Endodermal cell (in vitro differentiated cells): ENCODE measurements at places on chromosomes 2 and 18. TPM values are rescaled to one million over a fixed set of nuclear protein-coding genes. Genes with fewer than 3 reads are reported as not detected.

DNA sequence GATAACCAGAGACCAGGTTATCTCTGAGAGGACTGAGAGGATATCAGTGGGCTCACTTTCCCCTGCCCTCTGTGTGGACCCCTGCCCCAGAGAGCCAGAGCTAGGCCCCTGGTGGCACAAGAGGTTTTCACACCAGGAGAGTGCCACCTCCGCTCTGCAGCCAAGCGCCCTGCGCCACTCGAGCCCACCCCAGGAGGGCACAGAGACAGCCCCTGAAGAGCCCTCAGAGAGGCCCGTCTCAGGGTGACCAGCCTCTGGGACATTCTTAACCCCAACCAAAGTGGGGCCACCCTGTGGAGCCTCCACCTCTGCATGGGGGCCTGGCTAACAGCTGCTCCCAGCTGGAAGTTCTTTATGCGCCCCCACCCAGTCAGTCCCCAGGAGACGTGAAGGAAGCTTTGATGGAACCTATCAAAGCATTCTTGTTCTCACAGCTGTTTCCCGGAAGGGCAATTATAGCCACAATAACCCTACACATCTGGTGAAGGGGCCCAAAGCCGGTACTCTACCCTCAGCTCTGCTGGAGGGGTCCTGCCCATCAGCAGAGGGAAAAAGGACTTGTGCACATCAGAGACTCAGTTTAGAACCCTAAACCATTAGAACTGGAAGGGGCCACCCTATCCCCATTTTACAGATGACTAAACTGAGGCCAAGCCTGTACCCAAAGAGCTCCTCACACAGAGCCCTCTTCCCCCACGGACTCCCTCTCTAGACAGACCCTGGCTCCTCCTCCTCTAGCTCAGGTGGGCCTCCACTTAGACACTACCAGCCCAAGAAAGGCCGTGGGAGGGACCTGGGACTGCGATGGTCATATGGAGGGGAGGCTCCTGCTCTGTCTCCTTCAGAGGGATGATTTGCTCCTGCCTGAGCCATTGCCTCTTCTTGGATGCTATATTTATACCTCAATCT is 101.1 kb downstream of the ZFP36L2 start:
- H3K27me3 ChIP-seq, result no peaks in the 10 kb centered on the region
- no peak overlapping the region for H3K4me3 ChIP-seq
- H3K27ac ChIP-seq, result no peak overlapping the region
- peak; percentile 35 for DNase-seq

DNA sequence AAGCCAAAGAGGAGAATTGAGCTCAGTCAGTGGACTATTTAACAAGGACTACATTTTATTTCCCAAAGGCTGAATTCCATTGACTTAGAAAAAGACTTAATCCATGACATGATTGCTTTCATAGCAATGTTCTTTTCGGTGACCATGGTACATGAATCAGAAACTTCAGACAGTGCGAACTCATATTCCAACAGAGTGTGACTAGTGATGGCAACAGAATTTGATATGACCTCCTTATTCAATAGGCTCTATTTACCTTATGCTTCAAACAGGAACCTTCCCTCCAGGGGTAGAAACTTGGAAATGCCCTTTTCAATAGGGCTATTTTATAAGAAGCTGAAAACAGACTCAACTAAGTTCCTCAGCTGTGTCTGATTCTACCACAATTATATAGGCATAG is 191.9 kb downstream of the RND3 start:
- no peaks in the 10 kb centered on the region for H3K4me1 ChIP-seq
- H3K4me3 ChIP-seq, result no peak overlapping the region
- no peaks in the 10 kb centered on the region for H3K36me3 ChIP-seq
- no peak for DNase-seq

DNA sequence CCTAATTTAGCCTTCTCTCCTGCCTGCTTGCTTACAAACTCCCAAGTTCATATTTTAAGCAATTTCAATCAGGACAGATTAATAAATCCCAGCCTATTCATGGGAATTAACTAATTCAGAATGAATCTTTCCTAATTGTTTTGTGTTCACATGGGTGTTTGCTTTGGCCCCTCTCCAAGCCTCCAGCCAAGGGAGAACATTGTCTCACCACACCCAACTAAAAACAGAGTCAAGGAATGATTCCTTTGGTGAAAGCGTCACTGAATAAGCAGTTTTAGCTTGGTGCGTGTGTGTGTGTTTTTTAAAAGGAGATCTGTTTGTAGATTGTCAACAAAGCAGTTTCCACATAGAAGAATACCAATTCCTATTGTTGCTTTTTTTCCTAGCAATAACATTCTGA is 43.0 kb upstream of the DSG1 start:
- H3K4me3 ChIP-seq, result no peak overlapping the region
- H3K36me3 ChIP-seq, result no peaks in the 10 kb centered on the region
- H3K27ac ChIP-seq, result no peak overlapping the region
- DNase-seq, result no peak

- no peak overlapping the region for H3K27ac ChIP-seq
- H3K4me3 ChIP-seq, result no peak overlapping the region
- H3K4me1 ChIP-seq, result peaks cover 10% of the 10 kb centered on the region
- peaks cover 16% of the 10 kb centered on the region for H3K27me3 ChIP-seq
- H3K36me3 ChIP-seq, result peaks cover 5% of the 10 kb centered on the region
- no peak for DNase-seq
Measured at GRCh38 chr2:30505500-30506180, 58.6 kb downstream of the LCLAT1 start.

C2orf80 gene
- total RNA-seq, result not detected in 3 replicates

COLEC11 gene
- 1.0 and 1.5 TPM in 2 replicates for total RNA-seq

KCNK3 gene
- total RNA-seq, result not detected in 3 replicates

- no peaks in the 10 kb centered on the region for H3K4me1 ChIP-seq
- peak overlapping the region; percentile 92 for H3K27ac ChIP-seq
- no peak for DNase-seq
- no peaks in the 10 kb centered on the region for H3K36me3 ChIP-seq
- H3K27me3 ChIP-seq, result peaks cover 21% of the 10 kb centered on the region
Measured at GRCh38 chr2:172072303-172072702, 13.0 kb upstream of the DLX1 start.

DNA sequence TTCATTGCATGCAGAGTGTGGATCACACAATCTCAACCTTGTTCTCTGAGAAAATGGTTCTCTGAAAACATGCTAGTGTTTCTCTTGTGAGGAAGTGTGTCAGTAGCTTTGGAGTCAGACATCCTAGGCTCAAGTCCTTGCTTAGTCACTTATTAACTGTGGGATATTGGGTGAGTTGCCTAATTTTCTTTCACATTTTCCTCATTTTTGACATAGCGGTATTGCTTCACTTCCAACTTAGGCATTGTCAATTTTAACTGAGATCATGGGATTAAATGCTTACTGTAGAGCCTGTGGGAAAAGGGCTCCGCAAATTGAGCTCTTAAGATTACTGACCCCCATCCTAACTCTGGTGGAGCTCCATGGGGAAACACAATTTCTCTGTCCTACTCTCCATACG is 622.2 kb downstream of the CNTNAP5 start:
- H3K4me3 ChIP-seq, result no peak overlapping the region
- H3K36me3 ChIP-seq, result no peaks in the 10 kb centered on the region
- H3K27ac ChIP-seq, result no peak overlapping the region
- no peaks in the 10 kb centered on the region for H3K27me3 ChIP-seq

- DNase-seq, result no peak
- peaks cover 11% of the 10 kb centered on the region for H3K27me3 ChIP-seq
- H3K27ac ChIP-seq, result no peak overlapping the region
Measured at GRCh38 chr18:933082-933481, 28.4 kb downstream of the ADCYAP1 start.

DNA sequence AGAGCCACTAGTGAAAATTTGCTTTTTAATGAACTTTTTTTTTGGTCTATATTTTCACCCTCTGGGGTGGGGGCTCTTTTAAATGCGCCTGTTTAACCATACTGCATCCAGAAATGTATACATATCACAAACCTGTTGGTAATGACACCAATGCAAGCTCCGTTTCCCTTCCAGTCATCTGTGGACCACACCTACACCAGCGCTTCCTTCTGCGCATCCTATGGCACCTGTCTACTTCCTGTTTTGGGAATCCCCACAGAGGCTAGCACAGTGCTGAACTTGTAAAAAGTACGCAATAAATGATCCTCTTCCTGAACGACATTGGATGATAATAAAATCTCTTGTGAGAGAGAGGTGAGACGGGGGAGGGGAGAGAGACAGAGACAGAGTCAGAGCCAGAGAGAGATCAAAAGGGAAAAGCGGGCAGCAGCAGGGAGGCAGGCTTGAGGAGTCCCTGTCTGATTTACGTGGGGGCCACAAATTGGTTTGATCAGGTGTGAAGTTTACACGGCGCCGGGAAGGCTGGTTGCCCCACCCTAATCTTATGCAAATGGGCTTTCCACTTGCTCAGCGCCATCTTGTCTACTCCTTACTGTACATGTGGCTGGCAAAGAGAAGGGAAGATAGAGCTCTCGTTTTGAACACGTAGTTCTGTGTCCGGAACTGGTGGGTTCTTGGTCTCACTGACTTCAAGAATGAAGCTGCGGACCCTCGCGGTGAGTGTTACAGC is 38.1 kb upstream of the SLC38A11 start:
- no peaks in the 10 kb centered on the region for H3K36me3 ChIP-seq
- H3K4me3 ChIP-seq, result no peak overlapping the region
- no peak for DNase-seq
- H3K4me1 ChIP-seq, result no peaks in the 10 kb centered on the region

DNA sequence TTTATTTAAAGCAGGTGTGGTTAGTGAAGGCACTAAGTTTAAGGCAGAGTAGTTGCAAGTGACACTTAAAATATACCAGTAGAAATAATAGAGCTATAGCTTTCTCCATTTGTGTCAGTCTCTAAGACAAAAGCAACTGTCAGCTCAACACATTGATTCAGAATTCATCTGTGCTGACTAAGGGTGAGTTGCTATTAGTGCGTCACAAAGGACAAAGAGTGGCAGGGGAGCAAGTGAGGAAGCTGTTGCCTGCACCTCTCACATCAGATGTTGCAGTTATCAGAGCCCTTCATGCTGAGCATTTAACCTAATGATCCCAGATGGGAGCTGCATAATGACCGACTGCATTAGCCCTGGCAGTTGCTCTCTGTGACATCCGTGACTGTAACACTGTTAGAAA is 138.6 kb downstream of the DTNA start:
- no peak for DNase-seq
- H3K27me3 ChIP-seq, result no peaks in the 10 kb centered on the region
- peaks cover 2% of the 10 kb centered on the region for H3K36me3 ChIP-seq
- H3K4me3 ChIP-seq, result no peak overlapping the region
- peak overlapping the region; percentile 54 for H3K27ac ChIP-seq

RASGRP3 gene
- total RNA-seq, result 0.29 TPM in 1 of 3 replicates, not detected in the others

DNA sequence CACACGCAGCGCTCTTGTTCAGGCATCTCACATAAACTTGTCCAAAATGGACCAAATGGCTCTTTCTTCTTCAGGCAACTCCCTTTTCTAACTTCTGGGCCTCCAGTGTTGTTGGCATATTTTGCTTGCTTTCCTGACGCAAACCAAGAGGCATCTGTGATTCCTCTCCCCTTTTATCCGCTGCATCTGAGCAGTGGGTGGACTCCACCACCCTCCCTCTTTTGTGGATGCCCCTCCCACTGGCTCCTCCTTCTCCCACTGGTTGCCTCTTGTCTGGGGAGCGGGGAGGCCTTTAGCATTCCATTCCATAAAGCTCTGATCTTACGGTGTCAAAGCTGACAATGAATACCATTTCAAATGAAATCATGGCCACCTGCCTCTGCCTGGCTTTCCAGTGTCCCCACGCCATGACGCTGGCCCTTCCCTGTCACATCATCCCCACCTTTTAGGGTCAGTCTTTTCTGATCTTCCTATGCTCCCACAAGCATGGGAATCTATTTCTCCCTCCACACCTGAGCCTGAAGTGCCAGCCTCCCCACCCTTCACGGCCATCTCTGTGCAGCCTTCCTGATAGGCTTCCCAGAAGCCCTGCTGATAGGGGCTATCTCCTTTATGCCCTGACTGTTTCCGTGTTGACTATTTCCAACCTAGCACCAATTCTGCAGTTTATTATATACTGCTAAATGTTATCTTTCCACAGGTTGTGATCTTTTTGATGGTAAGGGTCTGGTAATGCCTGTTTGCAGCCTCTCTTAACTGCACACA is 51.5 kb downstream of the RPL37A start:
- no peak overlapping the region for H3K27ac ChIP-seq
- peak; percentile 71 for DNase-seq
- H3K27me3 ChIP-seq, result no peaks in the 10 kb centered on the region
- peaks cover 6% of the 10 kb centered on the region for H3K4me1 ChIP-seq
- H3K36me3 ChIP-seq, result no peaks in the 10 kb centered on the region
- H3K4me3 ChIP-seq, result no peak overlapping the region

DNA sequence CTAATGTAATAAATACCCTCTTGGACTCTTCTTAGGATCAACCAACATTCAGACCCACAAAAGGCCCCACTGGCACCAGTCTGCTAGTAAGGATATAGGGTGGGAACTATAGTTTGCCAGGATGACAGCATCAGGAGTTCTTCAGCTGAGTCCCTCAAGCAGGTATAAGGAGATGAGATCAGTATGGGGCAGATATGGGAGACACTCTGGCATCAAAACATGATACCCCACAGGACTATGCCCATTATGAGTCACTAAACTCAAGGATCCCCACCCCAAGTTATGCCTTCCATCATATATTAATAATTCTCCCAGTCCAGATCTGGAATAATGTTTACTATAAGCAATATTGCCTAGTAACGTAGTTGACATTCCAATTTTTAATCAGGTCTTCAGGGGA is 83.1 kb upstream of the CCDC141 start:
- peaks cover 5% of the 10 kb centered on the region for H3K36me3 ChIP-seq
- DNase-seq, result no peak
- no peaks in the 10 kb centered on the region for H3K4me1 ChIP-seq
- no peaks in the 10 kb centered on the region for H3K27me3 ChIP-seq
- no peak overlapping the region for H3K4me3 ChIP-seq

APCDD1 gene
- total RNA-seq, result 4.7 to 11.9 TPM (median 6.5 TPM) in 3 replicates

DNA sequence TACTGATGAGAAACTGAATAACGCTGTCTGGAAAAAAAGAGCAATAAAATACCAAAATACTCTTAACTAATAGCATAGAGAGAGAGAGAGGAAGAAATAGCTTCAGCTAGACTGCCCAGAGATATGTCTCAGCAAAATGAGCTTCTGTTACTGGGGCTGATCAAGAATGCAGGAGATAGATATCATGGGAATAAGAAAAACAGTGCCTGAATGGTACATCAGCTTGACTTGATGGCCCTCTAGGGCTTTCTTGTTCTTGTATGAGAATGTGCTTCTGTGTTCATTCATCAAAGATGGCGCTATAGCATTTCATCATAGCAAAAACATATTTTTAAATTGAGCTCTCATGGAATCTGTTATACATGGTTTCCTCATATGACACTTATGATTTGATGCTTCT is 151.2 kb downstream of the CALCRL start:
- H3K27ac ChIP-seq, result no peak overlapping the region
- DNase-seq, result no peak
- H3K27me3 ChIP-seq, result no peaks in the 10 kb centered on the region
- H3K4me3 ChIP-seq, result no peak overlapping the region
- no peaks in the 10 kb centered on the region for H3K4me1 ChIP-seq

DNA sequence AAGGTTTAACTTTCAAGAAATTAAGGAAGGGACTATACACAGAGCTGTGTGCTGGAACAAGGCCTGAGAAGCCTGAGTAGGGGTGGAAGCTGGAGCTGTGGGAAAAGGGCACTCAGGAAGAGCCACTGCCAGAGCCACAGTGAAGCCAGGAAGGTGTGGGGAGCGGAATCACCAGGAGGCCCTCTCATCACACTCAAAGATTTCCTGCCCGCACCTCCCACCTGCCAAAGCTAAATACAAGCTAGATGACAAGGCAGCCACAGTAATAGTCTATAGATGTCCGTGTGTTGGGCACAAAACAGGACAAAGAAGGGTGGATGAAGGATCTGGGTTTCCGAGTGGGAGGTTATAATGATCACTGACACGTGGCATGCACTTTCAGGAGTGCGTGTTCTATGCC is 126.0 kb downstream of the ZNF532 start:
- H3K27ac ChIP-seq, result no peak overlapping the region
- H3K36me3 ChIP-seq, result peaks cover 11% of the 10 kb centered on the region
- H3K4me3 ChIP-seq, result no peak overlapping the region
